ENCODE measurements at places on chromosomes 2 and 18. TPM values are rescaled to one million over a fixed set of nuclear protein-coding genes. Genes with fewer than 3 reads are reported as not detected.

- DNase-seq, result no peak
Observed at GRCh38 chr18:76553715-76554546, 58.9 kb upstream of the ZNF516 start.

DNA sequence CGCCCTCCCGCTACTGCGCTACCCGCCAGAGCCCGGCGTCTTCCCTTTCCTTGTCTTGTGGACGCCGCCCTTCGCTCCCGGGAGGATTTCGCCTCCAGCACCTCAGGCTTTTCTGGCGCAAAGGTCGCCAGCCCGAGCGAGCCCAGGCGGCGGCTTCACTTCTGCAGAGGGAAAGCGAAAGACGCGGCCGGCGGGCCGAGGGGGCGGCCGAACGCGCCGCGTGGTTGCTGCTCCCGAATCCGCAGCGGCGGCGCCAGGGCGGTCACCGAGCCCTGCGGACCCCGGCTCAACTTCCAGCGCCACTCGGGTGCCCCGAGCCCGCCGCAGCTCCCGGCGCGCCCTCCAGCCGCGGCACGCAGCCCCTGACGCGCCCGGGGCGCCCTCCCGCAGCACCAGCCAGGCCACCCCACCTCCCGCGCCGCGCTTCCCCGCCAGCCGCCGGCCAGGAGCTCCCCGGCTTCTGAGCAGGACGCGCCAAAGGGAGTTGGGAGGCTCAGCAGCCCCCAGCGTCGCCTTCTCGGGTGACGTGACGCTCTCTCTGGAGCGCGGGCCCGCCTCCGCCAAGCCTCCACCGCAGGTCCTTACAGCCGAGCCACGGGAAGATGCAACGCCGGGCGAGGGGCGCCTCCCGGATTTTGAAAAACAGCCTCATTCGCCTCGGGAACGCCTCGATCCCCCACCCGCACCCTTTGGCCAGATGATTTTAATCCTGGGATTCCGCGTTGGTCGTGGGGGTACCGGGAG lies 84.9 kb upstream of the EPB41L3 start:
- DNase-seq, result peak; percentile 65

DNA sequence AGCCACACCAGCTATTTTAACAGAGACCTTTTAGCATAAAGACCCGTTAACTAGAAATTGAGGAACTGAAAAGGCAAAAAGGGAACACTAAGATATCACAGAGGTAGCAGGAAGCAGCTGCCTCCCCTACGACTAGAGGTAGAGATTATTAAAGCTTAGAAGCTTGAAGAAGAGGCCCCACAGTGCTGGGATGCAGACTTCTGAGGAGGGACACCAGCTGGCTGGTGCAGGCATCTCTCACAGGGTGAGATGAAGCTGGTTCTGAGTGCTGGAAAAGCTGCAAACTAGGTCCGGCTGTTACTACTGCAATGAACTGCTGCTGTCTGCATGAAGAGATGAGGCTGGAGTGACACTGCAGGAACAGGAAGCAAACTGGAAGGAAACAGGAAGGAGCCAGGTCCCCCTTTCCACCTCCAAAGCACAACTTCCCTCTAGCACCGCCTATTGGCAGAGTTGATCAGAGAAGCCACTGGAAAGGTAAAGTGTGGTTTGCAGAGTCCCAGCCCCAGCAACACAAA lies 61.2 kb upstream of the MRPS9 start:
- DNase-seq, result no peak

GRCh38 chr2:109102588-109103233 lies 26.3 kb upstream of the SH3RF3 start:
- no peak for DNase-seq

DNA sequence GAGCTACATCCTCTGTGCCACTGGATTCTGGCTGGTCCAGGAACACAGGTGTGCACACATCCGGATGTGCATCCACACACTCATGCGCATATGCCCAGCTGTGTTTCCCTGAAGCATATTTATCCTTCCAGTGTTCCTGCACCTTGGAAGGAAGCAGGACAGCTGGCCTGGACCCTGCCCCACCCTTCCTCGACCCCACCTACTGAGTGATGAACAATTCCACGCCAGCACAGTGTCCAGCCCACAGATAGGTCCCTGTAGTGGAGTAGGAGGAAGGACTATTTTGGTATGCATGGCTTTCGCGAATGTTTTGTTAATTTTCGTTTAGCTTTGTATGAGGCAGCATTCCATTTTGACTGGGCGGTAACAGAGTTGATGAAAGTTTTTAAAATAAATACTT lies 211.5 kb downstream of the AGAP1 start:
- no peak for DNase-seq

Gene LRP1B
- total RNA-seq, result 0.62 TPM

Gene AQP12A
- not detected for total RNA-seq

GRCh38 chr2:227464851-227465250 lies 7.1 kb upstream of the AGFG1 start:
- DNase-seq, result no peak

Measured in sciatic nerve (tissue), 2 donors.